Camera-type eye (tissue), 1 donor: ENCODE measurements at places on chromosomes 3 and 15. TPM values are rescaled to one million over a fixed set of nuclear protein-coding genes. Genes with fewer than 3 reads are reported as not detected.

Gene MRAS
- 30.2 TPM for total RNA-seq

Gene PLA2G4B
- 8.0 TPM for total RNA-seq

Gene ZNF860
- total RNA-seq, result 4.7 TPM

Gene ADAMTSL3
- total RNA-seq, result 44.9 TPM

Gene CASR
- total RNA-seq, result 0.05 TPM

Gene CCR3
- not detected for total RNA-seq

Gene GPR171
- 0.38 TPM for total RNA-seq

Gene SLC12A1
- 2.1 TPM for total RNA-seq

Gene CCDC33
- total RNA-seq, result 5.2 TPM

Gene LSG1
- total RNA-seq, result 35.5 TPM

Gene TPRG1
- total RNA-seq, result 0.49 TPM

Gene SPINK8
- total RNA-seq, result not detected

Gene PRR20G
- total RNA-seq, result not detected

Gene NME9
- 2.6 TPM for total RNA-seq

Gene FAM43A
- 22.7 TPM for total RNA-seq

Gene ZNF501
- 14.0 TPM for total RNA-seq

Gene RNF123
- 31.6 TPM for total RNA-seq

Gene NANOGP8
- not detected for total RNA-seq

Gene SQOR
- total RNA-seq, result 40.2 TPM

Gene ACTC1
- 136 TPM for total RNA-seq

Gene TEX9
- 43.3 TPM for total RNA-seq

Gene AGTR1
- total RNA-seq, result 3.5 TPM

Gene LYZL4
- not detected for total RNA-seq
